ENCODE measurements at places on chromosomes 3 and 15.

DNA sequence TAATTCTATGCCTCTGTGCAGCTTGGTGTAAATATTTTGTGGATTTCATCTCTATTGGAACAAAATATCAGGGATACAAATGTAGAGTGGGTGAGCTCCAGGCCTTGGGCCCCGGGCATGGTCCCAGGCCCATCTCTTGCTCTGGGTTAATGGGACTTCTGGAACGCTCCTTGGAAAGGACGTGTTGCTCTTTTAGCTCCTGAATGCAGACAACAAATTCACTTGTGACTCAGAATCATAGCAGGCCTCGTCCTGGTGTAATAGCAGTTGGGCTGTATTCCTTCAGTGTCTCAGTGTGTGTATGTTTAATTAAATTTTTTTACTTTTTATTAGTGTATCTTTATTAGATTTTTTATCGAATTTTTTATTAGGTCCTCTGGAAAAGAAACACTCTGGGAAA is 266.7 kb upstream of the C2CD4B start:
- no peak for DNase-seq

- DNase-seq: no peak
These were observed 73.2 kb downstream of the TBC1D2B start for GRCh38 chr15:78004222-78004727.

GRCh38 chr15:87614704-87615103 is 641.8 kb downstream of the NTRK3 start:
- no peak for DNase-seq

GRCh38 chr3:4732925-4733324 is 239.8 kb downstream of the ITPR1 start:
- no peak for DNase-seq

GRCh38 chr3:167783781-167784180 is 48.3 kb downstream of the SERPINI1 start:
- DNase-seq: no peak

DNA sequence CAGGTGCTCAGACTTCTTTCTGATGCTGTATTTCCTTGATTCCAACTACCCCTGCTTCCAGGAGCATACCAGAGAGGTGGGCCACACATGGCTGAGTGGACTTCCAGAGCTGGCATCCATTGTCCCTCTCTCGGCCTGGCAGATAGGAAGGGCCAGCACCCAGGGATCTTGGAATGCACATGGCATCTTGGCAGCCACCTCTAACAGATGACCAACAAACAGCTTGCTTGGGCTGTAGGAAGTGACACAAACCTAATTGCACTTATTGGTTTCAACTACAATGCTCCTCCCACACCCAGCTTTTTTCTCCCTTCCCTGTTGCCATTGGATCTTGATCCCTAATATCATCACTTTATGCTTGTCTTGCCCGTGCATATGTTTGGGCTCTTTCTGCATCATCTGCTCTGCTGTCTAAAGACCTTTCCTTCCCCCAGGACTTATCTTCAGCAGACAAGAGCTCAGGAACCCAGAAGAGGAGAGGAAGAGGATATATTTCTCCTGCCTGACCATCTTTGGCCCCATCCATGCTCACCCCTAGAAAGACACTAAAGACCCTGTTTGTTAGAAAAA is 294.6 kb downstream of the NTRK3 start:
- peak; percentile 16 for DNase-seq

- DNase-seq: no peak
These were observed 6.3 kb downstream of the FRMD5 start for GRCh38 chr15:44188795-44189194.

GRCh38 chr15:78629716-78630065 is 8.9 kb upstream of the CHRNA3 start:
- no peak for DNase-seq

DNA sequence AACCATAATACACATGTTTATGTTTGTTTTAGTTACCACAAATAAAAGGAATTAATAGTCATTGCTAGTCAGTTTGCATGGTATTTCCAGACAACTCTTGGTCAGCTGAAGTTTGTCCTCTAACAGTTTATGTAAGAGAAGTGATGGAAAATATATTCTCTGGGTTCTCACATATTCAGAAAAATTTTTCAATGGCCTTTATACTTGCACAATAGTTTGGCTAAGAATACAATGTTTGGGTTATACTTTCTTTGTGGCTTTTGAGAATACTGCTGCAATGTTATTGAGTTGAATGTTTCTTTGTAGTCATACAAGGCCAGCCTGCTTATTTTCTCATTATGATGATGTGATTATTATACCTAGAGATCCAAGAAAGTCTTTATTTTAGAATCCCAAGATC is 133.9 kb downstream of the RAP2B start:
- no peak for DNase-seq
